Activated naive CD8-positive, alpha-beta T cell treated with anti-CD3 and anti-CD28 coated beads for 36 hours (primary cell): ENCODE measurements at places on chromosomes 5 and 9. TPM values are rescaled to one million over a fixed set of nuclear protein-coding genes. Genes with fewer than 3 reads are reported as not detected.

Gene HAVCR1
- total RNA-seq: 0.89 TPM

Gene NIPSNAP3A
- 11.2 TPM for total RNA-seq

Gene DMRT3
- total RNA-seq: not detected

Gene ZFP2
- total RNA-seq: 0.32 TPM

Gene SLC6A18
- not detected for total RNA-seq
